ENCODE measurements at places on chromosomes 13 and 19. TPM values are rescaled to one million over a fixed set of nuclear protein-coding genes. Genes with fewer than 3 reads are reported as not detected.

Gene MCEMP1
- total RNA-seq: 0.54 TPM

Gene ZNF667
- total RNA-seq: 8.6 TPM

Gene SIGLEC9
- total RNA-seq: 1.7 TPM

Gene PSG11
- total RNA-seq: not detected

Gene GZMM
- 1.9 TPM for total RNA-seq

Gene POMP
- 49.0 TPM for total RNA-seq

Gene OXGR1
- 3.8 TPM for total RNA-seq

Gene LRRC4B
- total RNA-seq: 2.3 TPM

Gene CCNE1
- total RNA-seq: 1.2 TPM

Gene THSD8
- not detected for total RNA-seq

Gene ZGLP1
- 8.8 TPM for total RNA-seq

Gene GRIN2D
- 0.94 TPM for total RNA-seq

Gene CEACAM7
- total RNA-seq: not detected

Gene NALCN
- total RNA-seq: 2.3 TPM

Gene VSTM1
- not detected for total RNA-seq

Gene EPS8L1
- total RNA-seq: 60.6 TPM

Gene IZUMO1
- 1.1 TPM for total RNA-seq

Gene PNMA8B
- total RNA-seq: 1.5 TPM

Gene LILRB1
- 0.13 TPM for total RNA-seq

Gene CNMD
- 2.5 TPM for total RNA-seq

Gene PRRG2
- total RNA-seq: 8.9 TPM

Gene CACNG6
- not detected for total RNA-seq

Gene ZNF415
- 37.6 TPM for total RNA-seq

Gene DENND1C
- total RNA-seq: 1.8 TPM

Gene LRP3
- total RNA-seq: 49.9 TPM

Gene SH3GL1
- 36.9 TPM for total RNA-seq

Gene RPS16
- 2,686 TPM for total RNA-seq

Gene KLK4
- 3.1 TPM for total RNA-seq

Gene ZNF222
- total RNA-seq: 7.0 TPM

Gene ESD
- total RNA-seq: 163 TPM

Gene CCL25
- total RNA-seq: not detected

Gene ANGPTL8
- 3.4 TPM for total RNA-seq
